ENCODE measurements at places on chromosomes 12 and 14.

GRCh38 chr14:44756554-44756953, 205.2 kb downstream of the KLHL28 start:
- DNase-seq, result no peak

DNA sequence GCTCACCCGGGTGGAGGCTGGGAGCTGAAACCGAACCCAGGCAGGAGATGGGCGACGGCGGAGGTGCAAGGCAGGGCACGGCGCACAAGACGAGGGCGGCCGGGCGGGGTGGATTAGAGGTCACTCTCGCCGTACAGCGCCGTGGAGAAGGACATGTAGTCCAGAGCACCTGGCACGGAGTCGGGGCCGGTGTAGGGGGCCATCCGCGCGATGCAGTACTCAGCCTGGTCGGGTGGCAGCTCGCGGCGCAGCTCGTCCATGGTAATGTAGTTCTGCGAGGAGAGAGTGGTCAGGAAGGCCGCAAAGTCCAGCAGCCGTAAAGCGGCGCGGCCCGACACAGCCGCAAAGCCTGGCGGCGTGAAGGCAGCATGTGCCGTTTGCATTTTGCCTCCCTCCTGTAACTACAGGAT, 81.9 kb upstream of the ZFP36L1 start:
- DNase-seq, result no peak

DNA sequence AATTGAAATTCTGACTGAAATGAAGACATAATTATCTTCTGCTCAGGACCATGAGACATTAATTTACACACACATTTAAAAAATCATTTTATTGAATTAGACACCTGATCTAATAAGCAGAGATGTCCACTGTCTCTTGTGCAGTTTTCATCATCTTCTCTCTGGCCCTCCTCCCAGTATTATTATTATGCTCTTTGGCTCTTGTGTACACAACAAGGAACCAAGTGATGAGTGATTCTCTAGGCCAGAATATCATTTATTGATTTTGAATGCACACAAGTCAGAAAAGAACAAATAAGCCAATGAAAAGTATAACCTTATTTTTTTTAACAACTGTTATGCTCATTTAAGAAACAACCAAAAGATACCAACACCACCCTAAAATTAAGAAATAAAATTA, 244.7 kb upstream of the KRR1 start:
- no peak for DNase-seq

- no peak for DNase-seq
Measured at GRCh38 chr12:119602734-119603094, 9.1 kb downstream of the TMEM233 start.

GRCh38 chr14:76759589-76759988, 1.7 kb upstream of the VASH1 start:
- no peak for DNase-seq

DNA sequence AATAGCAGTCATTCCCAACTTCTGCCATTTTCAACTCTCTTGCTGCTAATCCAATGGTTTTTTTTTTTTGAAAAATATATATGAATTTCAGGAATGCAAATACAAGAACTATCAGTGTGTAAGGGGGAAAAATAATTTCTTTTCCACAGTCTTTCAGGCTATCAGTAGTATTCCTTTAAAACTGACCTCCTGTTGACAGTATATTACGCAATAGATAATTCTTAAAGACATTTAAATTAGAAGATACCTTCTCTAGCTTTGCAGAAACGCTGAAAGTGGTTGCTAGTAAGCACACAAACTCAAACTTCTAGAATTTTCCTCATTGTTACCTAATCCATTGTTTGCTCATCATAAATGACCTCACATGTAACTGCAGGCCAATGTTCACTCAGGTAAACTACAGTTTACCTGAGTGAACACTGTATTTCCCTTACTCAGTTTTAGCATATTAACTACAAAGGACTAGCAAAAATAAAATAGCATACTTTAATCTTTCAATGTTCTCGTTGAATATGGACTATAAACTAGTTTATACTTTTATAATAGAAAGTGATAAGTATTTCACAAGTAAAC, at the start of gene C12orf50:
Gene C12orf50 (minus strand): TSS at position 309 of the 573 bp plus-strand sequence. CDS start 2,439 bp downstream, outside the sequence.
- no peak for DNase-seq

DNA sequence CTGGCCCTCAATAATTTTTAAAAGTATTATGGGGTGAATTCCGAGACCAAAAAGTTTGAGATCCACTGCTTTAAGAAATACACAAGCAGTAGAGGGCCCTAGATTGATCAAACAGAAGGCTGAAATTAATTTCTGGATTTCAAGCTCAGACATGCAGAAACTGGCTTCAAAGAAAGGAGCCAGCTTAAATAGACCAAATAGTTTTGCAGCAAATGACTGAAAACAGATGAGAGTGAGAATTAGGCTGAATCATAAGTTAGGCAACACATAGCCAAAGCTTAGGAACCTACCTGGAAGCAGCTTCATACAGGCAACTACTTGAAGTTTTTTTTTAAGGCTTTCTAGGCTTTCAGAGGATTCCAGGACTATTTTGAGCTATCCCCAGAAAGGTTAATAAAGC, 12.4 kb downstream of the ATF7 start:
- DNase-seq, result no peak

- DNase-seq, result no peak
Measured at GRCh38 chr14:99871771-99872170, 78.6 kb downstream of the EML1 start.

DNA sequence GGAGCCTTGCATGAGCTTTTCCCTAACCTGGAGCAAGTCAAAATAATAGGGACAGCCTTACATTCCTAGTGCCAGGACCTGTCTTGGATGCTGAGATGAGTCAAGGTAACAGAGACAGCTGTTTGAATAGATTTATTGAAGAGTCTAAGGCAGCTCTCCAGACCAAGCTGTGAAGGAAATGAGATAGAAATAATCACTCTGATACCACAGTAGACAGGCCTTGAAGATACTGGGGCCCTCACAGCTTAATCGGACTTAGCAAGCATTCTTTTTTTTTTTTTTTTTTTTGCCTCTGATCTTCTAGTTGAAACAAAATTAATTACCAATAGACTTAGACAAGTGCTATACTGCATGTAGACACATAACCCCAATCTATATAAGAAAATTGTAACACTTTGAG, 3.1 kb upstream of the RNASE9 start:
- DNase-seq, result no peak

DNA sequence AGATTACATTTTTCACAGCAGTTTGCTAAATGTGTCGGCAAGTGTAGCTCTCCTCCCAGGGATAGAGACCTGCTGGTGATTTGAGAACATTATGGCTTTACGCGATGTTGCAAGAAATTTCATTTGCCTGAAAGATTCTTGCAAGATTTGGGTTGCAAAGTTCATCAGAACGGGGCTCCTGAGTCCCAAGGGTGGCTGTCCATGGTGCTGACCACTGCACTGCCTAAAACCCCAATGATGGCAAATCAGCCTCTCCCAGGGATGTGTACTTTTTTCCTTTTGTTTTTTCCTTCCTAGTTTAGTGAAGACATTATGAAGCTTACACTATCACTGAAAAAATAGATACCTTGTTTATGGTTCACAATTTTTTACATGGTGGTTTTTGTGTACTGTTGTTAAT, 85.4 kb downstream of the WSCD2 start:
- DNase-seq, result no peak

- no peak for DNase-seq
Measured at GRCh38 chr14:24365600-24366412, 2.2 kb upstream of the NFATC4 start.

DNA sequence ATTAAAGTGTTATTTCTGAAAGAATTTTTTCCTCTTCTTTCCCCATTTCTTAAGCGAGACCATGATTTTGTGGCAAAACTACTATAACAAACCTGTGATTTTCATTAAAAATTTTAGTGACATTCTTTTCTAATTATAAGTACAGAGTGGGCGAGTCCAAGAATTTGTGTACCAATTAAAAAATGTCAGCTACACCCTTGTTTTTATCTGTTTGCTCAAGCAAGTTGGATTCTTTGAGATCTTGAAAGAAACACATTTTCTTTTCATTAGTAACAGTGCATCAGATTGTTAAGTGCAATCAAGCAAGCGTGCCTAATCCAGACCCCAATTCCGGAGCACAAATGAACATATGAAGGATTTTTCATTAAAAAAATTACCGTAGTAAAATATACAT, 338.8 kb upstream of the DDHD1 start:
- DNase-seq, result no peak

- DNase-seq, result no peak
Measured at GRCh38 chr12:70319605-70320004, 46.5 kb upstream of the KCNMB4 start.

DNA sequence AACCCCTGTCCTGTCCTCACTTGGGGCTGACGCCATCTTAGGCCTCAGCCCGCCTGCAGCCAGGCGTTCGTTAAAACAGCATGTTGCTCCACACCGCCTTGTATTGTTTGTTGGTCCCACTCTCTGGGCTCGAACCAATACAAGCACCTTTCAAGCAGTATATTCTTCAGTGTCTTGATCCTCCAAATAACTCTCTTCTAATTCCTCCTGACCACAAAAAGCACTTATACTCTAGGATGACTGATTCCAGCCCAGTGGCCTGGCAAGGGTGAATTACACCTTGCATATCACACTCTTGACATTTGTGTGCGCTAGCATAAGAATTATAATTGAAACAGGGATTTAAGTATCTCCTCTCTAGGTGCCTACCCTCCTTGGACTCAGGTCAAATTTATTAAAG, 7.1 kb downstream of the CCER1 start:
- no peak for DNase-seq

DNA sequence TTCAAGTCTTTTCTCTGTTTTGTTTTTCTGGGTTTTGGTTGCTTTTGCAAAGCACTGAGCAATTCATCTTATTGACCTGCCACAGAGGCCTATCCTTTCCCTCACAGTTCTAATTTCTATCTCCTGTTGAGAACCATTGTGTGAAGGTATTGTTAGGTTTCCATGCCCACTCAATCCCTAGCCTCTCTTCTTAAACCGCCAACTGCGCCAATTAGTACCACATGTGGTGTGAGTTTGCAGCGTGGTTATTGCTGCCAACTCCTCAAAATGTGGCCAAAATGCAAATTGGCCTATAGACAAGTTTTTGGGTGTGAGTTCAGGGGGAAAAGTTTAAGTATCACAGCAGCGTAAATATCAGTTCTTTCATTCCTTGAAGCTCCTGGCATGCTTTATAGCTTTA, 232.6 kb downstream of the FLRT2 start:
- DNase-seq, result no peak

DNA sequence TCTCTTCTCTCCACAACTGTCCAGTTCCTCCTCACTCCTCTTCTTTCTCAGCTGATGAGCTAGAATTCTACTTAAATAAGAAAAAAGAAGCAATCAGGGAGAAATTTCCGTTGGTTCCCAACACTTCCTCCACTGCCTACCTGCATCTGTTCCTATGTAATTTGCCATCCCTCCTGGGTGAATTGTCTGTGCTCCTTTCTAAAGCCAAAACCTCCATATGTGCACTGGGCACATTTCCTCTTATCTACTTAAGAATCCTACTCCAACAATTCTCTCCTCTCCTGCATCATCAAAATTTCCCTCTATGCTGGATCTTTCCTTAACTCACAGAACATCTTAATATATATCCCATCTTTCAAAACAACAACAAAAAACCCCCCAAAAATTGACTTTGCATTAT, 35.2 kb downstream of the GPR65 start:
- DNase-seq, result no peak

DNA sequence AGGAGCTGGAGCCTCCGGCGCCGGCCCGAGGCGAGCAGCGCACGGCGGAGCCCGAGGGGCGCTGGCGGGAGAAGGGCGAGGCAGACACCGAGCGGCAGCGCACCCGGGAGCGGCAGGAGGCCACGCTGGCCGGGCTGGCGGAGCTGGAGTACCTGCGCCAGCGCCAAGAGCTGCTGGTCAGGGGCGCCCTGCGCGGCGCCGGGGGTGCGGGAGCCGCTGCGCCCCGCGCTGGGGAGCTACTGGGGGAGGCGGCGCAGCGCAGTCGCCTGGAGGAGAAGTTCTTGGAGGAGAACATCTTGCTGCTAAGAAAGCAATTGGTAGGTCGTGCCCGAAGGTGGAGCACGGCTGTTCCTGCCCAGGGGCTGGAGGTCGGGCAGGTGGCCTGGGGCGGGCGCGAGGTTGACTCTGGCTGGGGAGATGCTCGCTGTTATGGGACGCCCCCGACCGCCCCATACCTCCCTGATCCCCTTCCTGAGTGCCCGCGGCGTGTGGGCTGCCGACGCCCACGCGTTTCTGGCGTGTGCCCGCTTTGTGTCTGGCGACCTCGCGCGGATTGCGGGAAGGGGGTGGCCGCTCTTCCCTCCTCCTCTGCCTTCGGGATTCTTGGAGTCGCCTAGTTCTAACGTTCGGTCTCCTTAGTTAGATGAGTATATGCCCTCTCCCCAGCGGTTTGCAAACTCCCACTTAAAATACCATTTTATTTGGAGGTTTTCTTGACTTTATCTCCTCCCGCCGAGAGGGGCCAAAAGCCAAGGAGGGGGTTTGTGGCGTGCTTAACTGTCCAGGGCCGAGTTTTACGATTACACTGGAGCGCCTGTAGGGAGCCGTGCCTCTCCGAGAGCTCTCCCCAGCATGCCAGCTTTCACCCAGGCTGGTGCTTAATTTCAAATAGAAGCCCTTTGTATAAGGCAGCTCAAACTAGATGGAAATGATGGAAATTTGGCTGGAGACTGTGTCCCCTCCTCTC, 752 bp downstream of the DACT1 start:
- DNase-seq, result no peak

DNA sequence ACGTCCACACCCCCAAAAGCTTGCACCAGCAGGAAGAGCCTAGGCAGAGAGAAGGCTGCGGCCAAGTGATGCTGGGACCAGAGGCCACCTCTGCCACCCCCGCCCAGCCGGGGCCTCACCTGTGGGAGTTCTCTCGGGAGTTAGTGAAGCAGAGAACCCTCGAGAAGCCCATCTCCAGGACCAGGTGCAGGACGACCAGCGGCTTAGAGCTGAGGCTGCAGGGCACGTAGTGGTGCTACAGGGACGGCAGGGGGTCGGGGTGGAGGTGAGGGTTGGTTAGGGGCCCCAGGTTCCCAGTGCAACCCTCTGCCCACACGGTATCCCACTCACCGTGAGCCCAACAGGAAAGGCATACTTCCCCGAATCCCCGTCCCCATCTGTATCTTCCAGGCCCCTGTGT, 3.6 kb downstream of the DDX51 start:
- no peak for DNase-seq

GRCh38 chr12:62976110-62976662, 41.2 kb upstream of the PPM1H start:
- no peak for DNase-seq

GRCh38 chr12:2893007-2893406, 2.3 kb downstream of the TULP3 start:
- DNase-seq, result peak; percentile 55

DNA sequence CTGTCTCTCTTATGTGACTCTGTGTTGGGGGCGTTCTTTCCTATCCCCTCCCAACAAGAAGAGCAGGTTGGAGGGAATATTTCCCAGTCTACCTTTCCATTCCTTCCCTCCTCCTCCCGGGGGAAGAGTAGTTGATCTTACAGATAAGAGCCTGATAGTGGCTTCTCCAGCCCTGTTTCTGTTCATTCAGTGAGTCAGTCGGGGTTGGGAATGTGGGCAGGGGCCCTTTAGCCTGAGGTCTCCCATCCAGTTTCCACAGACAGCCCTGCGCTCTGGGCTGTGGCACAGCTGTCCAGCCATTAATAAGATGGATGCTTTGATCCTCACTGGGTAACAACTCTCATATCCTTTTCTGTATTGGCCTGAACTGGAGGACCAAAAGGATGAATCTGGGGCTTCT, 18.1 kb upstream of the PPP1R1A start:
- DNase-seq, result no peak
